ENCODE measurements at places on chromosomes 3 and 15.

- no peak for DNase-seq
Observed at GRCh38 chr15:88089024-88089620, 167.4 kb downstream of the NTRK3 start.

DNA sequence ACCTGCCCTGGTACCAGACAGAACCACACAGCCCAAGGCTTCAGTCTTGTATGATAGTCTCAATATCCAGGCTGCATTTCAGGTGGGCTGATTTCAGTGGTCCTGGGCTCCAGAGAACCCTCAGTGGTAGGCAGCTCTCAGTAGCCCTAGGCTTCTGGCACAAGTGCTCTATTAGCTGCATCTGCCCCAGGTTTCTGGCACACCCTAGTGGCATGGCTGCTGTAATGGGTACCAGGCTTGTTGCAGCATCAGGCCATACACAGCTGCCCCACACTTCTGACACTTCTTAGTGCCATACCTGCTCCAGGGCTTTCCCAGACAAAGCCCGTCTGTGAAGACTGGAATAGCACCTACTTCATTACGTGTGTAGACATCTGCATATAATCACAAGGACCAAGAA is 1062.2 kb upstream of the EPHA6 start:
- DNase-seq, result no peak

- DNase-seq, result peak; percentile 34
Observed at GRCh38 chr15:81752546-81752942, 293.3 kb downstream of the MEX3B start.

GRCh38 chr15:63134245-63134985 is 12.8 kb downstream of the LACTB start:
- no peak for DNase-seq

DNA sequence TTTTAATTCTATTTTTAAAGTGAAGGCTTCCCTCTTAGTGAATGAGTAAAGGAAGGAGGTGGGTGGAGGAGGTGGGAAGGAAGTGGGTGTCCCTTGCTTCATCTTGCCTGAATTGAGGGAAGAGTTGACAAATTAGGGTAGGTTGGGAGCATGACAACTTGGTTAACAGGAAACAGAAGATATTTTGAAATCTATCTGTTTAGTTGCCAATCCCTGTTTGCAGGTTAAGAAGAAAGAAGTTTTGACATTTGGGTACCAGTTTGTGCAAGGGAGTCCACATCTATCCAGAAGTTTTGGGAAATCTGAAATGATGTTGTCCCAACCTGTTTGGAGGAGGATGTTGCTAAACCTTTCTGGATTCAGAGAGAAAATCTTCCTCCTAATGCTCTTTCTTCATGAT is 204.1 kb upstream of the SUCLG2 start:
- DNase-seq, result no peak

- DNase-seq, result no peak
Observed at GRCh38 chr3:9397906-9398699, 688 bp downstream of the SETD5 start.

DNA sequence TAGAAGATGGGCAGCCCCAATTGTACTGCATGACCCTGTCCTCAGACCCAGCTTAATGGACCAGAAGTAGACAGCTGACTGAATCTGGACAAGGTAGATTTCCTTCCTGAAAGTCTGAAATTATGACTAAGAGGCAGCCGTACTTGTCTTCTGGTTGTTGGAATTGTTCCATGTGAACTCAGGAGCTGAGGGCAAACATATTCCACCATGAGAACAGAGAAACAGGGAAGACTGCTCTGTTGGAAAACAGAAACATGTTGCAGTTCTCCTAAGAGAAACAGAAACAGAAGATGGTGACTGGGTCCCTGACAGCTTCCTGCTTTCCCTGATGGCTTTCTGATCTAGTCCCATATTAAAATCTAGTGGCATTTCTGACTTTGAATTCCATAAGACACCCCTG is 24.1 kb downstream of the POPDC2 start:
- DNase-seq, result no peak

DNA sequence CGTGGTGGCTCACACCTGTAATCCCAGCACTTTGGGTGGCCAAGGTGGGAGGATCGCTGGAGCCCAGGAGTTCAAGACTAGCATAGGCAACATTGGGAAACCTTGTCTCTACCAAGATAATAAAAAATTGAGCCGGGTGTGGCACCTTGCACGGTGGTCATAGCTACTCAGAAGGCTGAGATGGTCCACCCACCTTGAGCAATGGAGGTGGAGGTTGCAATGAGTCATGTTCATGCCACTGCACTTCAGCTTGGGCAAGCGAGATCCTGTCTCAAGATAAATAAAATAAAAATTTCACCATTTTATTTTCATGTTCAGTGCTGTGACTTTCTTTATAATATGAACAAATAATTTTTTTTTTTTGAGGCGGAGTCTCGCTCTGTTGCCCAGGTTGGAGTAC is 12.5 kb downstream of the MAPK6 start:
- no peak for DNase-seq

DNA sequence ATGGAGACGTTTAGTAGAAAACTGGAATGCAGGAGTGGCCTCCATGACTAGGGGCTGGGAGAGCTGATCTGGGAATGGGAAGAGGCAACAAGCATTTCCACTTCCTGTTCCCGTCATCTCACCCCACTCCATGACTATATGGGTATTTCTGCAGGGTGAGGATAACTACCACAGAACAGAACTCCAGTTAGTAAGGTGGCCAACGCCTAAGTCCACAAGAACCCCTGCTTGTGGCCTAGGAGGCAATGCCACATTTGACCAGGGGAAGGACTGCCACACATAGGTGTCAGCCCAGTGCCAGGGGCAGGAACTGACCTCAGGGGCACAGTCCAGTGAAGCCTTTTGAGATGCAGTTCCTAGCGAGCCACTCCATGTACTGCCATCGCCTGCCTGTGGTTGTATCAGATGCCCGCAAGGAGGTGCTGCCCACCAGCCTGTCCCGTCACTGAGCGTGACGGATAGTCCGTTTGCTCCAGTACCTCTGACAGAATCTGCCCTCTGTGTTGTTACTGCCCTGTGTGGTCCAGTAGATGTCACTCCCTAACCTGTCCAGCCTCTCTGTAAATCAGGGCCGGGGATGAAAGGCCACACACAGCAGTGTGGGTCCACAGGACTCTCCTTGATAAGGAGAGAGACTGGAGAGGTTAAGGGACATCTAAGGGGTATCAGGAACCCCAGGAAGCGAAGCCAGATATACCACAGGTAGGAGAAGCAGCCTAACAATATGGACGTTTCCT is 3.5 kb upstream of the MTFMT start:
- DNase-seq, result no peak

DNA sequence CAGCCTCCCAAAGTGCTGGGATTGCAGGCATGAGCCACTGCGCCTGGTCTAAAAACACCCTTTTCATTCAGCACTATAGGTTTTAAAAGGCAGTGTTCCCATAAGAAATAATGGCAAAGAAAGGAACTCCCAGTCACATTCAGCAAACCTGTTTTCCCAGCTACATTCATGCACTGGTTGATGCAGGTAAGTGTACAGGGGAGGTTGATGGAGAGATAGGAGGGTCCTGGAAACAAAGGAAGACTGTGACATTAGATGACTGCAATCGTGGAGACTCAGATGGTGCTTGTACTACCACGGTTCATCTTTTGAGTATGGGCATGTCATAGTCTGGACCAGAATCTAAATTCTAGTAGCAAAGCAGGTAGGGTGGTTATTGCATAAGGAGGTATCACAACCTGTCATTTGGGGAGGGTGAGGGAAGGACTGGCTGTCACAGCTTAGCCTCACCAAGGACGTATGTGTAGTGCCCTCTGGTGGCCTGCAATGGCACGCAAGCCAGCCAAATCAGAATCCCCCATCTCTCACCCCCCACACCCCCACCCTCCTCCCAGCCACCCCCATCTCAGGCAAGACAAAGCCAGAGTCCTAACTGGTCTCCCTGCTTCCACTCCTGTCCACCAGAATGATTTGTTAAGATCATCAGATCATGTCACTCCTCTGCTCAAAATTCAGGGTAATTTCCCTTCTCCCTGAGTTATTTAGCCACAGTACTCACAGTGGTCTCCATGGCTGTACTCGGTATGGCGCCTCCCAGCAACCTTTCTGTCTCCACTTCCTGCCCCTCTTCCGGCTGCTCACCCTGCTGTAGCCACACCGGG is 28.8 kb upstream of the UBL7 start:
- DNase-seq, result no peak

GRCh38 chr15:96160269-96160668 is 170.2 kb upstream of the NR2F2 start:
- DNase-seq, result no peak

DNA sequence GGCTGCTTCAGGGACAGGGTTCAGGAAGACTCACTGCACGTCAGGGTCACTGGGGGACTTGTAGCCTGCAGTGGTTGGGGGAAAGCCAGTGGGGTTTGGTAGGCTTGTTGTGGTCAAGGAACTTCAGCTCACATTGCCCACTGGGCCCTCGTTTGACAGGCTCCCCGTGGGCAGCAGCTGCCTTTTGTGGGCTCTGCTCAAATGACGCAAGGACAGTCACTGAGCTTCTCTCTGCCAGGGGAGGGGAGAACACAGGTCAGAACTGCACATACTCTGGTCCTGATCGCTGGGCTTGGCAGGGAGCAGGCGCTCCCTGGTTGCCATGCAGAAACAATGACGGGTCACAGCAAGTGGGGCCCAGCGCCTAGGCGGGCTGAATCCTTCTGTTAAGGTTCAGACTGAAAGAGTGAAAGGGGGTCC is 45.5 kb downstream of the FAM174B start:
- no peak for DNase-seq

DNA sequence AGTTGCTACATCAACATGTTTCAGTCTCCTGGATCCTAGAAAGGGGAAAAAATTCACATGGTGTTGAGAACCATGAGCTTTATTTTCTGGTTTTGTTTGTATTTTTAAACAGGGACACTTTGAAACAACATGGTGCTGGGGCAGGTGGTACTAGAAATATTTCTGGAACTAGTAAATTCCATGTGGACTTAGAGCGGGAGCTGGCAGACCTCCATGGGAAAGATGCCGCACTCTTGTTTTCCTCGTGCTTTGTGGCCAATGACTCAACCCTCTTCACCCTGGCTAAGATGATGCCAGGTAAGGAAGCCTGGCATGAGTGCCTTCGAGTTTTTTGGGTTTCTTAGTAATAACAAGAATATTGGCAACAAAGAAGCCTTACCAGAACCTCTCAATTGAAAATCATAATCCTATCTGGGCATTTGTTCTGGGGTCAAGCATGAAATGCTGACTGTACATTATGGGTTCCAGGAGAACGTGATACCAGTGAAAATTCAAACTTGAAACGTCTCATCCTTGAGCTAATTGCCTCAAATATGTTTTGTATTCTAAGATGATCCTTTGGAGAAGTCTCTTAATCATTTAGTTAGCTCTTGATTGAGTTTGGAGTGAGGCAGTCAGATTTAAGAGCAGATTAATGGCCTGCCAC is 7.9 kb downstream of the ALAS1 start:
- no peak for DNase-seq

- no peak for DNase-seq
Observed at GRCh38 chr3:56788521-56788920, 13.2 kb downstream of the ARHGEF3 start.

GRCh38 chr15:57018151-57018550 is 99.7 kb downstream of the TCF12 start:
- DNase-seq, result no peak

GRCh38 chr15:99651023-99651807 is 82.0 kb downstream of the LYSMD4 start:
- no peak for DNase-seq

GRCh38 chr15:47614360-47615011 is 102.8 kb upstream of the SEMA6D start:
- no peak for DNase-seq

- no peak for DNase-seq
Observed at GRCh38 chr3:122365073-122365472, 18.0 kb downstream of the MIX23 start.

- DNase-seq, result no peak
Observed at GRCh38 chr15:58770519-58770856, 614 bp upstream of the MINDY2 start.

- no peak for DNase-seq
Observed at GRCh38 chr3:25648925-25649830, 15.5 kb downstream of the TOP2B start.

DNA sequence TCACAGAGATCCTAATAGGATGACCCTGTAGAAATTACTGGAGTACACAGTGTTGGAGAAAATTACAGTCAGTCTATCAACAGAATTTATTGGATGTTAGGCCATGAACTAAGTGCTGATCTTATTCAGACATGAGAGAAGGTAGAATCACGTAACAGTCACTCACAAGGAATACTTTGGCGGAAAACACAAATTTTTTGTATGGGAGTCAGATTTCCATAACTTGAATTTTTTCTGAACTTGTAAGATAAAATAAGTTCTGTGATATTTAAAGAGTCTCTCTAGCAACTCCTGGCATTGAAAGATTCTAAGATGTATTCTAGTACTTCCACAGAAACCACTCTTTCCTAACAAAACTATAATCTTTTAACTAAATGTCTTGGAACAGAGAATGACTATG is 178.8 kb upstream of the MME start:
- DNase-seq, result no peak

GRCh38 chr15:95958382-95958781 is 372.1 kb upstream of the NR2F2 start:
- DNase-seq, result no peak

- no peak for DNase-seq
Observed at GRCh38 chr15:56832125-56832524, 86.3 kb upstream of the TCF12 start.

GRCh38 chr3:192819001-192819569 is 91.7 kb upstream of the FGF12 start:
- DNase-seq, result no peak

DNA sequence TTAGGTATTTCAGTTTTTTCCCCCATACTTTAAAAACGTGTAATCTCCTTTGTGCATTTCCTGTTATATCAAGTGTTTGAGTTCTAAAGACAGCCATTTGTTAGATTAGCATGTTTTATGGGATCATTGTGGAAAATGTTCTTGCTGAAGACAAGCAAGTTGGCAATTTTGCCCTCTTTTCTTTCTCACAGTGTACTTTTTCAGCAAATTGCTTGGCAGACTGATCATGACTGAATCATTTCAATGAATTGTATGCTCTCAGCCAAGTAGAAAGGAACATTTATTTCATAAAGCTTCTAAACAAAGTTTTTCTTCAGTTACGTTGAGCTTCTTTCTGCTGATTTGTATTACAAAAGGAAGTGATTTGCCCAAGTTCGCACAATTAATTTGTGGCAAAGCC is 51.6 kb downstream of the ATG7 start:
- no peak for DNase-seq

DNA sequence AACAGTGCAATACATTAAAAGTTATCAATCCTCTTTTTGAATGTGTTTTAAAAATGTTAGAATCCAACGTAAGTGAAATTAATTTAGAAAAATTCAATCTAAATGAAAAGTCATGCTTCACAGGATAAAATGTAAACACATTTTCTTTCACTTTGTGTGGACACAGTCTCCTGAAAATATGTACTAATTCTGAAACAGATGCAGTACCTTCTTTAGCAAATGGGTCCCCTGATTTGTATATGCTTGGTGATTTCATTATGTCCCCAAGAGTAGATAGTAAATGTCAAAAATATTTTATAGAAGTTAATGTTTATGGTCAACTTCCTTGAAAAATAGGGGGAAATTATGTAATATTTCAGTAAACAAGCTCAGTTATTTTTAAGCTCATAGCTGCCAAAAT is 28.9 kb downstream of the FOXP1 start:
- no peak for DNase-seq

All from omental fat pad (tissue), 4 donors.